ENCODE measurements at places on chromosomes 7 and 10.

DNA sequence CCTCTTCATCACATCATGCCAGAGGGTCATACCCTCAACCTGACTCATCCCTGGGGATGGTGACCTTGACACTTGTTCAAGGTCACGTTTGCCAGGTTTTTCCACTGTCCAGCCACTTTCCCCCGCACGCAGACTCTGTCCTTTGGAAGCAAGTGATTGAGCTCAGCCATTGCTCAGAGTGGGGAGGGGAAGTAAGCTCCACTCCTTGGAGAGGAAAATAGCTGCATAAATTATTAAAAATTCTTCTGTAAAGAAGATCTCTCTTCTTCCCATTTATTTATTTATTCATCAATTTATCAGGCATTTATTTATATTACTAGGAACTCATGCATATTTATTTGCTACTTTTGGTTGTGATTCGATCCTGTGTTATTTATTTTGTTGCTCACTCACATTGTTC lies 88.0 kb downstream of the GLRX3 start:
- no peak for DNase-seq

GRCh38 chr10:6130848-6131470 lies 42.1 kb downstream of the RBM17 start:
- no peak for DNase-seq

DNA sequence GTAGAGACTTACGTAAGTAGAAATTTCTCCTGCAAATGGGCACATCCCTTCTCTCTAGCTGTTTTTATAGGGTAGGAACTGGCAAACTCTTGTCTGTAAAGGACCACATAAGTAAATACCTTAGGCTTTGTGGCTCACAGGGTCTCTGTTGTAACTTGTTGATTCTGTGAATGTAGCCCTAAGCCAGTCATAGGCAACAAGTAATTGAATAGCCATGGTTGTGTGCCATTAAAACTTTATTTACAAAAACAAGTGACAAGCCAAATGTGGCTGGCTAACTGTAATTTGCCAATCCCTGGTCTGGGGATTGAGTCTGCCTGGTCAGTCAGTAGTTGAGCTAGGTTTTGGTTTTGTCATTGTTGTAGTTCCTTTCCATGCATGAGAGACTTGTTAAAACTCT lies 5.3 kb upstream of the KLF6 start:
- no peak for DNase-seq

GRCh38 chr7:27103489-27104226 lies 1.2 kb upstream of the HOXA2 start:
- no peak for DNase-seq

- DNase-seq = no peak
These were observed 2.9 kb downstream of the RAMP3 start for GRCh38 chr7:45160417-45160881.

DNA sequence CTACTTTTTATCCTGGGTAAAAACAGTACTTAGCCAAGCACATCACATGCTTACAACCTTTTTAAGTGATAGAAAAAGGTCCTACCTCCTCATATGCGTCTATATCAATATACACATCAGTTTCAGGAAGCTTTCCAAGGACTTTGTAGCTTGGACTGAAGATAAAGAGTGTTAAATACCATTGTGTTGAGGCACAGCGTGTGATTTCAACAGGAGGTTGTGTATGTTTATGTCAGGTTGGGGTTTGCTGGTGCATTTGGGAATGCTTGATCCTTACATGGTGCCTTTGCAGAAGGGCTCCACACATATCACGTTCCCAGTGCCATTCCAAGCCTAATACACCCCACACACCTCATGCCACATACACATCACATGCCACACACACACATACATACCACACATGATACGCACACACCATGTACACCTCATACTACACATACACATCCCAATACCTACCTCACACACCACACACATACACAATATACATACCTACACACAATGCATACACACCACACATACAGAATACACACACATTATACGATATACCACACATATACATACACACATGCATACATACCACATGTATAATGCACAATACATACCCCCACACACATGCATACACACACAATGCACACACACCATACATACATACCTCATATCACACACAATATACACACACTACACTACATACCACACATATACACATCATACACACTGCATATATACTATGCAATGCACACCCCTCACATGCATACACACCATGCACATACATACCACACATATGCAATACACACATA lies 33.1 kb downstream of the PSMC2 start:
- DNase-seq = no peak

DNA sequence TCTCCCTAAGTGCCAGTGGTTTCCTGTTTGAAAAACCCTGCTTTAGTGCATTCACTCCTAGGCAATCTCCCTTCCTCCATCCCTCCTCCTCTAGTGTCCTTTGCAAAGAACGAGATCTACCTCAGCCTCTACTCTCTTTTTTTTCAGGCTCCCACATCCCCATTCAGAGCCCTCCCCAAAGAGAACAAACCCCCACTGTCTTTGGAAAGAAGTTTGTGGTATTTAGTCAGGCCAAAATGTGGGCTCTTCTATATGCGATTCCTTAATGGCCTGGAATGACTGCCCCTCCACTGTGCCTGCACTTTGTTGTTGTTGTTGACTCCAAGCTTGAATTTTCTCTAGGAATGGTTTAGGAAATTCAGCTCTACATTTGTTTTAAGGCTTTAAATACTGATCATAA lies 36.3 kb downstream of the PALS2 start:
- DNase-seq = no peak

GRCh38 chr10:70053218-70053840 lies 683 bp downstream of the MACROH2A2 start:
- DNase-seq = no peak

- no peak for DNase-seq
These were observed 684.6 kb downstream of the MAGI2 start for GRCh38 chr7:78768859-78769258.

DNA sequence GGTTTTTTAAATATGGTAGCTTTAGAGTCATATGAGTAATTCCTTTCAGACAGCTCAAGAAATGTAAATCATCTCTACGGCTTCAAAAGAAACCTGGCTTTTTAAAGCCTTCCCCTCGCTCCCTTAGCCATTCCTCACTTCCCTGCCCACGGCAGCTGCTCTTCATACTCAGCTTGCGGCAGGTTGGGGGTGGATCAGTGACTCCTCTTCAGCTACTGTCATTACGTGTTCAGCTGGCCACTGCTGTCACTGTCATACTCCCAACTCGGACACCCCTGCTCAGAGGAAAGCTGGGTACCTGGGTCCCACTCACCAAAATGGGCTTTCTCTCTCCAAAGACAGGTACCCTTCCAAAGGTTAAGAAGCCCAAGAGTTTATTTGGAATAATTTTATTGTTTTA lies 6.6 kb downstream of the YWHAG start:
- DNase-seq = no peak

- no peak for DNase-seq
These were observed 493.6 kb downstream of the PTPRN2 start for GRCh38 chr7:158094046-158094445.

GRCh38 chr7:85262891-85263290 lies 76.0 kb upstream of the SEMA3D start:
- no peak for DNase-seq

DNA sequence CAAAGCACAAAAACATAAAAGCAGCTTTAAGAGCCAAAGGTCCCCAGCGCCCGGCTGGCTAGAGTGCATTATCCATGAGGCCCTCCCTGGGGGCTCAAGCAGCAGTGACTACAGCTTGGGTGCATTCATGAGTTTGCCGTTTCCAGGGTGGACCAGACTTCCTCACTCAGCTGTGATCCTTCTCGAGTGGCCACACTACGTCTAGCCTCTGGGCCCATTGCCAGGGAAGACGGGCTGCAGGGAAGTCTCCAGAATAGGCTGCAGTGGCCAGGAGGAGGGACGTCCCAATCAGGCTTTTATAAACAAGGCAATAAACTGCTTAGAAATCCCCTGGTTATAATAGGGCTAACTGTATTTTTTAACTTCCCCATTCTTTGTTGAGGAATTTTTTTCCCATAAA lies 89.4 kb upstream of the C1QL3 start:
- DNase-seq = no peak

DNA sequence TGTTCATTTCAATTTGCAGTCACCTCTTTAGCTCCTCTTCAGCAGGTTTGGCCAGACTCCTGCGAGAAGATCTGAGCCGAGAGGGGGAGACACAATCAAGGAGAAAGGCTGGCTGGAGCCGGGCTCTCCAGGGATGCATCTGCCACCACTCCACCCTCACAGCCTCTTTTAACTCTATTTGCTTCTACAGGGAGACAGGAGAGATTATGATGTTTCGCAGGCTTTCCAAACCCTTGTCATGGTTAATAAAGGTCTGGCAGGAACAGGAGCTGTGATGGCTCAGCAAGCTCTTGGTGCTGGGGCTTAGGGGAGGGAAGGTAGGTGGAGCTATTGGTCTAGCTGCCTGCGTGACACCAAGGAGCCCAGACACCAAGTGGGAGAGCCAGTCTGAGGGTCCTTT lies 448.1 kb upstream of the PODXL start:
- no peak for DNase-seq

- no peak for DNase-seq
These were observed 17.7 kb downstream of the DKK1 start for GRCh38 chr10:52331638-52332364.

DNA sequence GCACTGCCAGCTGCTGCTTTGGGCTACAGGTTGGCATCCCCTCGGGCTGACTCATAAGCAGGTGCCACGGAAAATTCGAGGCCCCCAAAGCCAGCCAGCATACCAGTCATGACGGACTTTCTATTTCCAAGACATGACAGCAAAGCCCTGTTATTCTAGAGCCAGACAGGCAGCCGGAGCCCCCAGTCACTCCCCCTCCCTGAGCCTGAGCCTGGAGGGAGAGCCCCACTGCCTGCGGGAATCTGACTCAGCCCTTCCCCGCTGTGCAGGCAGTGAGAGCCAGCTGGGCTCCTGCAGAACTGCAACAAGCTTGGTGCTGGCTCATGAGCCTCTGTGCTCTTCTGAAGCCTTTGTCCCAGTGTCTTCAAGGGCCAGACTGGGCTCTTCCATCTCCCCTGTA lies 15.8 kb downstream of the BTBD16 start:
- DNase-seq = no peak

DNA sequence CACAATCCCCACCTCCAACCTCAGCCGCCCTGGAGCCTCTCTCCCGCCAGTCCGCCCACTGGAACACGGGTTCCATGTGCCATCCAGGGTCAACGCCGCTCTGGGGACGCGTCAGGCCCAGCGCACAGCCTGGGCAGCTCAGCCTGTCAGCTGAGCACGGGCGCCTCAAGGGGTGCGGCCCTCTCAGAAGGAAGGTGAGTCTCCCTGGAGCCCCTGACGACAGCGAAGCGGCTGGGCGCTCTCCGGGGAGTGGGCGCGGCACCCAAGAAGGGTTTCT lies 1.2 kb upstream of the SLC18A3 start:
- no peak for DNase-seq

DNA sequence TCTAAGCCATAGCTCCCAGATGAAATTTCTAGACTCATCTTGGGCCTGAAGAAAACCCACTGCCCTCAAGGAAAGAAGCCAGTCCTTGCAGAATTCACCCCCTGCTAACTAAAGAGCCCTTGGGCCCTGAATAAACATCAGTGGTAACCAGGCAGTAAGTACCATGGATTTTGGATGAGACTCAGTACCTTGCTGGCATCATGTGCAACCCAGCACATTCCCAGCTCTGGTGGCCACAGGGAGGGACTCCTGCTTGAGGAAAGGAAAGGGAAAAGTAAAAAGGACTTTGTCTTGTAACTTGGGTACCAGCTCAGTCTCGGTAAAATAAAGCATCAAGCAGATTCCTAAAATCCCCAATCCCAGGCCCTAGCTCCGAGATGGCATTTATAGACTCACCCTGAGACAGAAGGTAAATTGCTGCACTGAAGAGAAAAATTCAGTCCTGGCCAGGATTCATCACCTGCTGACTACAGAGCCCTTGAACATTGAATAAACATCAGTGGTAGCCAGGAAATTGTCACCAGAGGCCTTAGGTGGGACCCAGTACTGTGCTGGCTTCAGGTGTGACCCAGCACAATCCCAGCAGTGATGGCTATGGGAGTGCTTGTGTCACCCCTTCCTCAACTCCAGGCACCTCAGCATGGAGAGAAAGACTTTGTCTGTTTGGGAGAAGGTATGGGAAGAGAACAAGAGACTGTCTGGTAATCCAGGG lies 31.2 kb upstream of the SFTPD start:
- DNase-seq = no peak

DNA sequence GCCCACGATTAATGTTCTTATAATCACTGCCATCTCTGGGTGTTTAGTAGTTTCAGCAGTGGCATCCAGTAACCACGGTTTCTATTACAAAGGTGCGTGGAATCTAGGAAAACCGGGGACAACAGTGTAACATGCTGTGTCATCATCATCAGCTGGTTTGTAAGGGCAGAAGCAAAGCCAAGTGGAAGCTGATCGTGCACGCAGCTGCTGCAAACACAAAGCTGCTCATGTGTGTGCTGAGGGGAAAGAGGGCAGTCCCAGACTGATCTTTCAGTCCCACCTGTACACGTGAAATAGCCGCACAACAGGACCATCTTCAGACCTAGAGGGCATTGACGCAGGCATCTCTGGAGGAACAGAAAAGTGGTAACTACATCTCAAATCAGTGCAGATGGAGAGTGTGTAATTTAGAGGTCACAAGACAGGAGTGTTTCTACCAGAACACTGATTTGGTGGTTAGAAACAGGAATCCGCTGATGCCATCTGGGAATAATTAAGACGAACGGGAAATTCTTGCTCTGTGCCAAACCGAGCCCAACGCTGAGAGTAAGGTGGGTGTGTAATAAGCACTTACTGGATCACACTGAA lies 13.4 kb downstream of the ANKRD16 start:
- DNase-seq = no peak

GRCh38 chr7:119783799-119784198 lies 489.2 kb upstream of the KCND2 start:
- DNase-seq = no peak

DNA sequence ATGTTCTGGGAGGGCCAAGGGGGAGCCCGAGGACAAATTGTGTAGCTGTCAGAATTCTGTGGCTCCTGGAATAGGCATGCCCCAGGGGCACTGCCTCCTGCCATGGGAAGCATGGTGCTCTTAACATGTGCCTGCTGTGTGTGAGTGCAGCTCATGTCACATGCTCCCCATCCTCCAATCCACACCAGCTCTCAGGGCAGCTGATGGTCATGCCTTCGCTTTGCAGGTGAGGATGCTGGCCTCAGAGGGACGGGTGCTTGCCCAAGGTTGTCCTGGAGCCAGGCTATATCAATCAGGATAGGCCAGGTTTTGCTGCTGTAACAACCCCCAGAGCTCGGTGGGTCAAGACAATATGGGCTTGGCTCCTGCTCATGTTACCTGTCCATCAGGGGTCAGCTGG lies 303.4 kb downstream of the RPS24 start:
- no peak for DNase-seq

DNA sequence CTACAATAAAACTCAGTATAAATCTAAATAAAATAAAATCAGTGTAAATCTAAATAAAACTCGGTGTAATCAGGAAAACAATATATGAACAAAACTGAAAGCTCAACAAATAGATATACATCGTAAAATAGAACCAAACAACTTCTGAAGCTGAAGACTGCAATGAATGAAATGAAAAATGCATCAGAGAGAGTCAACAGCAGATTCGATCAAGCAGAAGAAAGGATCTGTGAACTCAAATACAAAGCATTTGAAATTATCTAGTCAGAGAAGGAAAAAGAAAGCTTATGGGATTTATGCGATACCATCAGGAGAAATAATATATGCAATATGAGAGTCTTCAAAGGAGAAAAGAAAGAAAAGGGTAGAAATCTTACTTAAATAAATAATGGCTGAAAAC lies 255.0 kb downstream of the BICC1 start:
- no peak for DNase-seq

- DNase-seq = no peak
These were observed 38.2 kb upstream of the CDK6 start for GRCh38 chr7:92874567-92874966.

All from NCI-H187 treated with DMSO at 0.1 percent for 48 hours (cell line).